K562 (cell line): ENCODE measurements at places on chromosomes 5 and 9. TPM values are rescaled to one million over a fixed set of nuclear protein-coding genes. Genes with fewer than 3 reads are reported as not detected.

SLC24A2 gene
- 0.31 and 0.40 TPM in 2 replicates for total RNA-seq

SPOCK1 gene
- 0.35 TPM in 1 of 2 replicates, not detected in the other for total RNA-seq

RGS14 gene
- 50.3 and 55.4 TPM in 2 replicates for total RNA-seq

RAB14 gene
- total RNA-seq = 41.8 and 48.4 TPM in 2 replicates

SPINK1 gene
- total RNA-seq = 2.2 and 2.8 TPM in 2 replicates

SKP2 gene
- 88.6 and 103 TPM in 2 replicates for total RNA-seq

KIF20A gene
- 49.0 and 52.6 TPM in 2 replicates for total RNA-seq

PALM2AKAP2 gene
- total RNA-seq = not detected in 2 replicates

RASGRF2 gene
- total RNA-seq = 0.04 and 0.09 TPM in 2 replicates

MGAT1 gene
- 71.7 and 82.7 TPM in 2 replicates for total RNA-seq

GRCh38 chr5:83173826-83174225 is 96.5 kb downstream of the XRCC4 start:
- DNase-seq = no peak

- no peak for DNase-seq
Observed at GRCh38 chr9:104278929-104279496, 184.9 kb downstream of the SMC2 start.

DNA sequence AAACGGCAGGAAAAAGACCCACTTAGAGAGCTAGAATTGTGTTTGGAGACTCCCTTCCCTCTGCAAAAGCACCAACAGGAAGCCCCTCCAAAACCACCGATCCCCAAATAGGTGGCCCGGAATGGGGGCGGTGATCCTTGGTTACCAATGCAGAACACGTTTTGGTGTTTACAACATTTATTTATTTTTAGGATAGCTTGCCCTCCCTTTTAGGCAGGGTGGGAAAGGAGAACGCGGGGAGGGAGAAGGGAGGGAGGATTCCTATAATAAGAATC is 579 bp upstream of the NTRK2 start:
- DNase-seq = no peak

- DNase-seq = no peak
Observed at GRCh38 chr5:59099270-59099994, 516.6 kb downstream of the RAB3C start.

- no peak for DNase-seq
Observed at GRCh38 chr9:118473521-118473920, 769.3 kb downstream of the TLR4 start.

- DNase-seq = no peak
Observed at GRCh38 chr9:69584759-69585158, 87.4 kb downstream of the APBA1 start.

DNA sequence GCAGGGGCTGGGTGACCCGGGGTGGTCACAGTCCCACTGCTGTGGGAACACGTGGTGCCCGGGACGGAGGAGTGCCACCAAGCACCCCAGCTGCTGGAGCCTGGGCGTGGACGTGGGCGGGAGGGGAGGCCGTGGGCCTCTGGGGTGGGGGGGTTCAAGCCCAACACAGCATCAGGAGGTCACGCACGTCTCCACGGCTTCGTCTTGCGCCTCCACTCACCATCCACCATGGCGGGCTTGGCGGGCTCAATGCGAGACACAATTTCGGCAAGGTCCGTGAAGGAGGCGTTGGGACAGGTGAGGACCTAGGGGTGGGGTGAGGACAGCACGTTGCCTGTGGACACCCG is 2.2 kb upstream of the NSMF start:
- no peak for DNase-seq

GRCh38 chr5:116135344-116135743 is 50.5 kb downstream of the COMMD10 start:
- no peak for DNase-seq

DNA sequence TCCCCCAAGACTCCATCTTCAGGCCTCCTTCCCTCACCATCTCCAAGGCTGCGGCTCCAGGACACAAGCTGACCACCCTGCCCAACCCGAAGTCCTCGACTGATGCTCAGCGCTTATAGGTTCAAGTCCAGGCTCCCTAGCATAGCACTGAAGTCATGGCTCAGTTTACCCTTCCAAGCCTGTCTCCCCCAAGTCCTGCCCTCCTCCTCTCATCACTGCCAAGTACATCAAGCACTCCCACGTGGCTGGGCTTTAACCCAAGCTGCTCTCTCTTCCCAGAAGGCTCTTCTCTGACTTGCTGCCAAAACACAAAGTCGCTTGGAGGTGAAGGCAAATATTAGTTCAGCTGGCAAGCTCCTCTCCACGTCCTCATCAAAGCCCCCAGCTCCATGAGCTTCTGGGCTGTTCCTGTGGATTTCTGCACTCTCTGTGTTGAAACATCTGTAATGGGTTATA is 22.1 kb upstream of the MARCHF6 start:
- DNase-seq = no peak

DNA sequence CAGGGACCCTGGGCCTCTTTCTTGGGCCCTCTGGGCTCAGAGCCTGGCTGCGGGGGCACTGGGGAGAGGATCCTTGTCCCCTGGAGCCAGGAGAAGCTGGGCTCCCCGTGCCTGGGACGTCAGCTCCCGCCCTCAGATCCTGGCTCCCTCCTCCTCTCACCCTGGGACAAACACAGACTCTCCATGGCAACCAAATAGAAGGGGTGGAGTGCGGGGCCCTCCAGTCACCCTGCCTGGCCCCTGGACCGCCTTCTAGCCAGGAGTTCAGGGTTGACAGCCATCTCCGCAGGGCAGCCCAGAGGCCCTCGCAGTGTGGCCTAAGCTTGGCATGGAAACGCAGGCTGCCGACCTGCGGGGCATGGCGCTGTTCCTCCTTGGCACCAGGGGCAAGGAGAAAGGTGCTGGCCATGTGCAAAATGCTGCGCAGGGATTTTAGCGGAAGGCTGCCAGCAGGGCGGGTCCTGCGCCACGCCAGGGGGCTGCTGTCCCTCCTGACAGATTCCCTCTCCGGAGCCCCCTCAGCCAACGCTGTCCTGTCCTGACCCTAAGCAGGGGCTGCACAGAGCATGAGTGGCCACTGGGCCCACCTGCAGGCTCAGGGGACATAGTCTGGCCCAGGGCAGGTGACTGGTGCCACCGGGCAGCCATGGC is 1.0 kb downstream of the ZDHHC11 start:
- DNase-seq = no peak

DNA sequence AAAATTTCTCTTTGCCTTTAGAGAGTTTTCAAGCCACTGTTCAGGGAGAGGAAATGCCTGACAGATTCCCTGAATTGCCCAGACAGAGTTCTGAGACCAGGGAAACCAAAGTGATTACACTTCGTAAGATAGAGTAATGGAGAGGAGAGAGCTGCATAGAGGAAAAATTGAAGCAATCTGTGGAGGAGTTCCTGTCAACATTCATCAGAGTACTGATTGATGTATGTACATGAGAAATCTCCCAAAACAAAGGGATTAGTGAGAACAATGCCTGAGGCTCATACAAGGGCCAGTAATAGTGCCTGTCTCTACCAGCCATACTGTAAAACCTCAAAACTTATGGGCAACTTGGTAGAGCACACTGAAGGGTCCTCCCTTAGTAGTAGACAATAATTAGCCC is 79.0 kb upstream of the TRIM32 start:
- no peak for DNase-seq

DNA sequence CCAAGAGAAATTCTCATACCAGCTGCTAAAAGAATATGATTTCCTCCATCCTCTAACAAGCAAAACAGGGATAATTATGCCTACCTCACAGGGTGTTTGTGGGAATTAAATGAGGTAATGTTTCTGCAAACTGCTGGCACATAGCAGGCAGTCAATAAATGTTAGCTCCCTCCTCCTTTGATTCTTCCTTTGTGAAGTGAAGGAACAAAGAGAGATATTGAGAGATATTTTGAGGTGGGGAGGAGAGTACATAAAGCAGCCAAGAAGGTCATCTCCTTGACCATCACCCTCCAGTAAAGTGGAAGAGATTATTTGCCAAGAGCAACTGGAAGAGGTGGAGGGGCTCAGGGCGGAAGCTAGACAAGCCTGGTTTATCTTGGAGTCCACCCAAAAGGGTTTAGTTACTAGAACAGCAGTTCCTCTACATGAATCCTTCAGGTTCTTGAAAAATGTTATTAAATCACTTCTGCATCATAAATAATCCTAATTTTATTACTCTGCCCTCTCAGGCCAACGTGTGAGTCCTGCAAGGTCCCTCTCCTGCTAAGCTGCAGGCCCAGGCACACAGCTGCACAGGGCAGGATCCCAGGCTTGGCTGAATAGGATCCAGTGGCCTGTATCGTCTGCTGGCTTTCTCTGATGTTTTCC is 35.0 kb upstream of the TLE1 start:
- no peak for DNase-seq

GRCh38 chr5:169013208-169013728 is 287.7 kb downstream of the SLIT3 start:
- no peak for DNase-seq

DNA sequence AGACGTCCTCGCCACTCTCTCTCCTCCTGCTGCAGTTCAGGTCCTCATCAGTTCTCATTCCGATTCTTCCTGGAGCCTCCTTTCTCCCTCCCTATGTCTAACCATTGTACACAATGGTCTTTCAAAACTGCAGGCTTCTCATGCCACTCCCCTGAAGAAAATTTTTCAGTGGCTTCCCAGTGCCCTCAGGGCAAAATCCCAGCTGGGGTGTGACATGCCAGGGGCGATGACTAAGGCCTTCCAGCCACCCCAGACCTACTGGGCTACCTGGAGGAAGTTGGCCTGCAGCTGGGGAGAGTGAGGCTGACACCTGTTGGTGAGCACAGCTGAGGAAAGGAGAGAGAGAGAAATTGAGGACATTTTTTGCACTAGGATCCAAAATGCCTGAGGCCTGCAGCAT is 65.2 kb downstream of the SREK1 start:
- no peak for DNase-seq

DNA sequence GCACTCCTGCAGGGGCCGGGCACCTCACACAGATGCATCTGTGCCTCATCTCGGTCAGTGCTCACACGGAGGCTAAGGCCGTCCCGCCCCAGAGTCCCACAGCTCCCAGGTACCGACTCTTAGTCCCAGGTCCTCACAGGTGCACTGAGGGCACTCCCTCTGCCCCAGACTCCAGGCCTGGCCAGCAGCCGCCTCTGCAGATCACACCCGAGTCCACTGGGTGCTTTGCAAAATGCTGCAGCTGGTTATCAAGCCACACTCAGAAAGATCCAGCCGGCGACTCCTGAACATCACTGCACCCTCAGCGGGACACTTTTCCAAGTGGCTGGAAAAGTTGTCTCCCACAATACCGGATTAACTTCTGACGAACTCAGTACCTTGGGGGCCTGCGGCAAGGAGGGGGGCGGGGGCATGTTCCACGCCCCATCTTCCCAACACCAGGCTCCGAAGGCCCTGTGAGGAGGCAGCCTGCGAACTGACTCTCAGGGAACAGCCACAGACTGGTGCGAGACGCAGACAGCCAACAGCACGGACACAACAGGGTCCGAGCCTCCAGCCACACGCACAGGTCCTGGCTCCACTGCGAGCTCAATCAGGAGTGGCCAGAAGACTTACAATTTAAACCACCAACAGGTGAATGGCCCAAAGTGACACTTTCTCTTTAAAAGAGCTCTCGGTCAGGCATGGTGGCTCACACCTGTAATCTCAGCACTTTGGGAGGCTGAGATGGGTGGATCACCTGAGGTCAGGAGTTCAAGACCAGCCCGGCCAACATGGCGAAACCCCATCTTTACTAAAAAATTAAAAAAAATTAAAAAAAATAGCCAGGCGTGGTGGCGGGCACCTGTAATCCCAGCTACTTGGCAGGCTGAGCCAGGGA is 4.0 kb downstream of the BRD3 start:
- DNase-seq = no peak

- no peak for DNase-seq
Observed at GRCh38 chr9:91359734-91360470, 1.8 kb downstream of the AUH start.

- no peak for DNase-seq
Observed at GRCh38 chr5:163407034-163407655, 30.2 kb upstream of the CCNG1 start.

- DNase-seq = peak; percentile 68
Observed at GRCh38 chr9:34675048-34675714, 12.7 kb upstream of the CCL27 start.

DNA sequence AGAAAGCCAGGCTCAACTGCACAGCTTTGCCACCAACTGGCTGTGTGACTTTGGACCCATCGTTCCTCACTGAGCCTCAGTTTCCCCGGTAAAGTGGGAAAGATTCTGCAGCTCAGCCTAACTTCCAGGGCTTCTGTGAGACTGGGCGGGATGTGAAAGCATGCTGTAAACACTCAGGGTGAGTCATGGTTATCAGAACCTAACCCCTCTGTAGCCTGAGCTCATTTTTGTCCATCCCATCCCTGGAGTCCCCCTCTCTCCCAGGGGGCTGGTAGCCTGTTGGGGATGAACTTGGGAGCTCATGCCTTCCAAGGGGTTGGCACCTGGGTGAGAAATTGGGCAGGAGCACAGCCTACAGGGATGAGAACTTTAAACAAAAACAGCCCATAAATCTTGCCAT is 2.3 kb downstream of the CCDC69 start:
- no peak for DNase-seq

- DNase-seq = no peak
Observed at GRCh38 chr5:71582945-71583584, 4.1 kb upstream of the MCCC2 start.

DNA sequence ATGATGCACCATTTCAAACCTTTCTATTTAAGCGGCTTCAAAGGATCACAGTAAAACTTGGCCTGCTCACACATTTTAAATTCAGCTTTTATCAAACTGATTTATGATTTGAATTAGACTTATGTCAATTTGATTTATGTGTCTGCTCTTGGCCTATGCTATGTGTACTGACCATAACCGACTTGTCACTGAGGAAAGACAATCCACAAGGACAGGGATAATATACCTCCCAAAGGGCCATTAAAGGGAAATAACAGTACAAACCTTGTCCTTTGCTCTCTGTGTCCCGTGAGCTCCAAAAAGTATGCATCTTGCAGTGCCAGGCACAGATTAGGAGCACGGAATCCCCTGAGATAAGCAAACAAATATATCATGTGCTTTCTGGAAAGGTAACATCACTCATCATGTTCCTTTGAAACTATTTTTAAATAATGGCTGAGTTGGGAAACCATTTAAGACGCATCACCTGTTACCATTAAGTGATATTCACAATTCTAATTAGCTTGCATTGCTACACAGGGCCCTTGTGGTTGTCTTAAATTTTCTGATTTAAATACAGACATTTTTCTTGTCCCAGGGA is 31.9 kb upstream of the FTMT start:
- DNase-seq = no peak

DNA sequence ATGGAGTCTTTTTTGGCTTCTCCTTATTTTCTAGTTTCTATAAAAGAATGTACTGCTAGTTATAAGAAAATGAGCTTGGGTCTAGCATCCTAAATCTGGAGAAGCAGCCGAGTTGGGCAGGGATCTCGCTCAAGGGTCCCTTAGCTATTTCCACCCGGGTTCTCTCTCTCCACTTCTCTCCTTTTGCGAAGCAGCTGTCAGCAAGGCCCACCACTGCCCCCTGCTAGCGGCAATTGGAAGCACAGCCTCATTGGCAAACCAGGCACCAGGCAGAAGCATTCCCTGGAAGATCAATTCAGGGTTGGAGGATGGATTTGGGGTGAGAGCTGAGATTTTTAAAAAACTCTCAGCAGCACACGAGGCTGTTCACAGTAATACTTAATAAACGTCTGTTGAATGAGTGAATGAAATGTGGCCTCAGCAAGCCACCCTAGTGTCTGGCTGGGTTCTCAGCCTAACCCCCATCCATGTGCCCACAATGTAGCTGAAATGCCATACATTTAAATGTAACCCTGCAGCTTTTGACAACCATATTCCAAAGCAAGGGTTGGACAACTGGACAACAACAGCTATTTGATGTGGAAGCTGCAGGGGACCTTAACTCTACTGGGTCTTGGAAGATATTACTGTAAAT is 34.6 kb upstream of the TNIP1 start:
- DNase-seq = peak; percentile 84

- no peak for DNase-seq
Observed at GRCh38 chr9:127771570-127772189, 6.8 kb downstream of the SH2D3C start.
